ENCODE measurements at places on chromosomes 1 and 21. TPM values are rescaled to one million over a fixed set of nuclear protein-coding genes. Genes with fewer than 3 reads are reported as not detected.
A peak's percentile ranks its signal among the peaks of the same experiment; 100 is the strongest.

DENND2C gene
- 3.6 TPM for total RNA-seq

CBS gene
- total RNA-seq = 1.4 TPM

CZIB gene
- total RNA-seq = 43.1 TPM

SELP gene
- not detected for total RNA-seq

HECTD3 gene
- 25.5 TPM for total RNA-seq

NBPF10 gene
- total RNA-seq = 1.7 TPM

NOTCH2 gene
- total RNA-seq = 62.9 TPM

DNA sequence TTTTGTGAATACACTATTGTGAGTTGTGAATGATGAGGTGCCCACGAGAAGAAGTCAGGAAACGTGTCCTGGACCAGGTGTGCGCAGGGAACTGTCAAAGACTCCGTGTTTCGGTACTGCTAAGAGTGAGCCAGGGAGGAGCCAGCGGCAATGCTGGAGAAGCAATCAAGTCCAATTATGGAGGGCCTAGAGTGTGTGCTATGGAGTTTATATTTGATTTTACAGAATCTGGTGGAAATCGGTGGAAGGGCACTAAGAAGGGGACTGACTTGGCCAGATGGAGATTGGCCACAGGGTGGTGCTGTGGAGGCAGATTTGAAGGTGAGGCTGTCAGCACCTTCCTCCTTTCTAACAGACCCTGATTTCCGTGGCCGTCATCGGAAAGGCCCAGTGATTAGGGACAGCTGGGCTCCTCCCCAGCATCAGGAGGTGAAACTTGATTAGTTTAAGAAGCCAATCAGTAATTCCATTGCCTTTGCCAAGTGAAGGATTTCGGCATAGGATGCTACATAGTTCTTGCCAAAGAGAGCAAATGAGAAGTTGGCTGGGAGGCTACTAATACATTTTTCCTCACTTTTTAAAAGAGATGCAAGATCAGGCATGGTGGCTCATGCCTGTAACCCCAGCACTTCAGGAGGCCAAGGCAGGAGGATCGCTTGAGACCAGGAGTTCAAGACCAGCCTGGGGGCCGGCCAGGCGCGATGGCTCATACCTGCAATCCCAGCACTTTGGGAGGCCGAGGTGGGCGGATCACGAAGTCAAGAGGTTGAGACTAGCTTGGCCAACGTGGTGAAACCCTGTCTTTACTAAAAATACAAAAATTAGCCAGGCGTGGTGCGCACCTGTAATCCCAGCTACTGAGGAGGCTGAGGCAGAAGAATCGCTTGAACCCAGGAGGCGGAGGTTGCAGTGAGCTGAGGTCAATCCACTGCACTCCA, 7.0 kb downstream of the PTCH2 start:
- DNase-seq = peak; percentile 77

DNA sequence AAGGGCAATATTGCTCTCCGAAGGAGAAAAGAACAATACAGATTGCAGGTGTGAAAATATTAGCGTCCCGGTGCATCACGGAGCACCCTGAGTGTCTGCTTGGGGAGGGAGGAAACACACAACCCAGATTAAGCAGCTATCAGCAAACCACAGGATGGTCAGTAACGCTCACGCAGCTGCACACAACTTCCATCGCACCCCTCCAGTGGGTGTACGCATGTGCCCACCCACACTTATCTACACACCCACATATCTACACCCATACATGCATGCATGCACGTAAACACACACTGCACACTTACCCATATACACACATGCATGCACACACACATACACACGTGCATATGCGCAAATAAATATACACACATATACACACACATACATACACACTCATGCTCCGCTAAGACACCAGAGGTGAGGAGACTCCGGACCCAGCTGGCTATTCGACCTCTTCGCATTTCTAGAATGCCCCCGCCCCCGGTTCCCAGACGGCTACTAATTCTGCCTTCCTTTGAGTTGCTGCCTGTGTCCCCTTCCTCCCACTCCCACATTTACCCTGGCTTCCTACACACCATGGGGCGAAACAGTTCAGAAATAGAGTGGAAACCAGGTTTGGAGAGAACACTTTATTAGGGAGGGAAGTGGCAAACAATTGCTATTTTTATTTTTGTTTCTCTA, 26.2 kb downstream of the ITPKB start:
- DNase-seq = no peak

- no peak for DNase-seq
Observed at GRCh38 chr1:42670425-42670824, 11.8 kb upstream of the YBX1 start.

DNA sequence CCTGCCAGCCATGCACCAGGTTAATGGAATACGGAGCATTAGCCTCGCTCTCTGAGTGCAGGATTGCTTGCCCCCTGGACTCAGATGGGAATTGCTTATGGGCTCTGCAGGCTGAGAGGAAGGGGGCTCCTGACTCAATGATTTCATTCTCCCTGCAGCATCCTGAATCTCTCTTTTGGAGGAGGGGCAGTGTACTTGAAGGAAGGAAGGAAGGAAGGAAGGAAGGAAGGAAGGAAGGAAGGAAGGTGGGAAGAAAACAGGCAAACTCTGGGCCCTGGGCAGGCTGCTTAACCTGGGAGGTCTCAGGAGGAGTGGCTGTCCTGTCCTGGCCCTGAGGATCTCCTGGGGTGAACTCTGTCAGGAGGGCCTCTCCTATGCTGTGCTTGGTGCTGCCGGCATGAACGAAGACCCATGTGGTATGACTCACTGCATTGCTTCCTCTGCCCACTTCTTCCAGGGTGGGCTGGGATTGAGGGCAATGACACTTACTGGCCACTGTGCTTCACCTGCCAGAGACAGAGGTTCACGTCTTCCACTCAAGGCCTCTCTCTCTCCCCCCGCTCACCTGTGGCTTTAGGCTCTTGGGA, 257.1 kb upstream of the CSF3R start:
- no peak for DNase-seq

GRCh38 chr1:98638185-98638584, 23.3 kb upstream of the SNX7 start:
- DNase-seq = no peak

All from HCT116 (cell line).